Anterior cingulate cortex (tissue), 58 donors: ENCODE measurements at places on chromosomes 16 and 17.

DNA sequence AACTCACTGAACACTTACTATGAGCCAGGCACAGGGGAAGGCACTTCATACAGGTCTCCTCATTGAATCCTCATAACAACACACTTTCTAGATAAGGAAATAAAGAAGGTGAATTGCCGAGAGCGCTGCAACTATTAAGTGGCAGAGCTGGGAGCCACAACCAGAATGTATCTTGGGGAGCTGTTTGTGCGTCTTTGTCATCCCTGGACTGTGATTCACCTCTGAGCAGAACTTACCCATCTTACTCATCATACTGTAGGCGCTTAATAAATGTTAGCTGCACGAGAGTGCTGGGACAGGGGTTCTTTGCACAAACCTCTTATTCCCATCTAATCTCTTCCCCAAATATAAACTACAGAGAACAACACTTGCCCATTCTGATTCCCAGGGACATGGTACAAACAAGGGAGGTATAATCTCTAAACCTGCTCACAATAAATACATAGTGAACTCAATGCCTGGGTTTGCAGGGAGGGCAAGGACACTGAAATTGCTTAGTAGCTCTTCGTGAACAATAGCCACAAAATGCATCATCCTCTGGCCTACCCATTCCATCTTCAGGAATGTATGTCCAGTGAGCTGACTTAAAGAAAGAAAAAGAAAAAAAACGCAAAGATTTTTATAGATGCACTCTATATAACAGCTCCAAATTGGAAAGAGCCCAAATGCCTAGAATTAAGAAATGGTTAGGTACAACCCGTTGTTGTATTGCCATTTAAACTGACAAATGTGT is 43.0 kb downstream of the MYO18A start:
- no peak for DNase-seq

DNA sequence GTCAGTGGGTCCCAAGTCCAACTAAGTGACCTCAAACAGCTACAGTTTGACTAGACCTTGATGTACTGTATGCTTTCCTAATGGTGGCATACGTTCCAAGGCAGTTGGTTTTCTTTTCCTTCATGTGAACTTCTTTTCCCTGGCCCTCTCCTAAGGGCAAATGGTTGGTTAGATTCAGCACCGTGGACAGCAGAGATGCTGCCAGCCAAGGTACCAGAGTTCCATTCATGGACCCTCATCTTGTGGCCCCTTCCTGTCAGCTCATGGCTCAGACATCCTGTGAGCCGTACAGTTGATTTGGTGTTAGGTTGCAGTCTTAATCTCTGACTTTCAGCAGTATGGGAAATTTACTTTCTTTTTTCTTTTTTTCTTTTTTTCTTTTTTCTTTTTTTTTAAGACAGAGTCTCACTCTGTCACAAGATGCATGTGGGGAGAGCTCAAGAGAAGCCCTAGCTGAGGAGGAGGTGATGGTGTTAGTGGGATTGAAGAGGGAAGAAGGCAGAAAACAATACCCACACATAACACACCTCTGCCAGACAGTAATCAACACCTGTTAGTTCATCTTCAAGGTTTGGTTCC is 122.4 kb downstream of the USP31 start:
- DNase-seq, result no peak

GRCh38 chr16:7209598-7209997 is 123.0 kb upstream of the RBFOX1 start:
- no peak for DNase-seq

- no peak for DNase-seq
Observed at GRCh38 chr17:4144422-4144747, 1.4 kb downstream of the CYB5D2 start.

DNA sequence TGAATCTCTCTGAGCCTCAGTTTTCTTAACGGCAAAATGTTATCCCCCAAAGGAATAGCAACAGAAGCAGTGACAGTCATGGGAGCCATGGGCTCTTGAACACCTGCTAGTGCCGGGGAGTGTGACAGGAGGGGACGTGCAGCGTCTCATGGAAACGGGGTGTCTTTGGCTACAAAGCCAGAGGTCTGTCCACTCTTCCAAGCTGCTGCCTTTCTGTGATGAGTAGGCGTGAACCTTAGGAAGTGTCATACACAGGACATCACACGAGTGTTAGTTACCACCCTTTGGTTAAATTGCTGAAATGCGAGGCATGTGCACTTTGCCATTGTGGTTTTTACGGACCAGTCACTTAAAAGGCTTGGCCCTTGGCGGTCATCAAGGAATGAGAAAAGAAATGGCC is 93.4 kb downstream of the IRF8 start:
- no peak for DNase-seq

DNA sequence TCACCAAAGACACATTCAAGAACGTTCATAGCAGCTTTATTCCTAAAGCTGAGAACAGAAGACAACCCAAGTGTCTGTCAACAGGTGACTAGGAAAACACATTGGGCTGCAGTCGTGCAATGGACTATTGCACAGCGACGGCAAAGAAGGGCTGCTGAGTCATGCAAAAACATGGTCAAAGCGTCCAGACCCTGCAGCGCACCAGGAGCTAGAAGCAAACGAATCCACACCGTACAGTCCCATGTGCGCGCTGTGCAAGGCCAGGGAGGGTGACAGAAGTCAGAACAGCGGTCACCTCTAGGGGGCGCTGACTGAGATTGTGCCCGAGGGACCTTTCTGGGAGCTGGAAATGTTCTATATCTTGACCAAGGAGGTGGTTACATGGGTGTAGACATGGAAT is 266.4 kb downstream of the MAF start:
- DNase-seq, result no peak

- DNase-seq, result no peak
Observed at GRCh38 chr16:81623365-81624102, 155.6 kb upstream of the PLCG2 start.

GRCh38 chr16:85667841-85668413 is 20.8 kb downstream of the GINS2 start:
- DNase-seq, result no peak

DNA sequence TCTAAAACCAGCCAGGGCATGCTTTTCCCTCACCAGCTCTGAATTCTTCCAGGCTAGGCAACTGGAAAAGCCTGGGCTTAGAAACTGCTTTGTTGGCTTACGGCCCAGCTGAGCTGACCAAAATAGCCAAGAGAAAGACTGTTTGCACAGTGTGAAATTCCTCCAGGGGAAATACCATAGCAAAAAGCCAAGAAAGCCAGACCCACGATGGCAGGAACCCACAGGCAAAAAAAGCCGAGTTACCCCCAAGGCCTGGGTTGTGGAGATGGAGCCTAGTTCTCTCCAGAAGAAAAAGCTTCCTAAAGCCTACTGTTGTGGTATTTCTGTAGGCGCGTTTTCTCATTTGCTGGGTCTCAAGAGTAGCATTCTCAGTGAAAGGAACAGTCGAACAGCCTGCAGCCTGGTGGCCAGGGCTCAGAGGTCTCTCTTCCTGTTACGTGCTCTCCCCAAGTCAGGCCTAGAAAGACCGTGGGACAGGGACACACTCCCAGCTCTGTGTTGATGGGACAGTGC is 9.2 kb downstream of the SP2 start:
- peak; percentile 76 for DNase-seq

DNA sequence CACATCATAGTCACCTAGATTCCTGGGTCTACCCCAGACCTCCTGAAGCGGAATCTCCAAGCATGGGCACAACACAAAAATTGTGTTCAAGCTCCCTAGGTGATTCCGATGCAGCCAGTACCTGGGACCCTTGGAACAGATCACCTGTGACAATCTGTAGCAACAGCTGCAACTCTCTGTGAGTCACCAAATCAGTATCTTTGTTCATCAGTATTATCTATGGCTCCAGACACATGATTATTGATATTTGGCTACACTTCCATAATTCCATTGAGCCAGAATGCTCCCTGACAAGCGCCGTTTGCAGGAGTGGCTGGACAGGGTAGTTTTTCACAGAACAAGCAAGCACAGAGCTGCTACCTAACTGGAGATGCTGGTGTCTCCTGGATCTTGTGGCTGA is 16.2 kb downstream of the SLC6A4 start:
- DNase-seq, result no peak

DNA sequence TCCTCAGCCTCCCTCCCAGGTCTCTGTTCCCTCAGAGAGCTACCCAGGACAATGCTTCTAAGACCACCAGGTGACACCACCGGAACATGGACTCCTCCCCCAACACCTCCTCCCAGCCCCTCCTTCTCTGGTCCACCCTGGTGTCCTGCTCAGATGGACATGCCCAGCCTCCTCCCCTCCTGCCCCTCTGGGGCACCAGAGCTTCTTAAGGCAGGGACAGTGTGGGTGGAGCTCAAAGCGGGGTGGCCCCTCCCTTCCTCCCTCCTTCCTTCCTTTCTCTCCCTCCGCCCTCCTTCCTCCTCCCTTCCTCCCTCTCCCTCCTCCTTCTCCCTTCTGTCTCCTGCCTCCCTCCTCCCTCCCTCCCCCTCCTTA is 22.7 kb downstream of the TRPV3 start:
- peak; percentile 51 for DNase-seq

- no peak for DNase-seq
Observed at GRCh38 chr16:31177136-31177535, 2.8 kb upstream of the FUS start.

- no peak for DNase-seq
Observed at GRCh38 chr16:77617996-77618395, 104.3 kb upstream of the NUDT7 start.

- DNase-seq, result no peak
Observed at GRCh38 chr16:69544088-69544487, 21.7 kb upstream of the NFAT5 start.

DNA sequence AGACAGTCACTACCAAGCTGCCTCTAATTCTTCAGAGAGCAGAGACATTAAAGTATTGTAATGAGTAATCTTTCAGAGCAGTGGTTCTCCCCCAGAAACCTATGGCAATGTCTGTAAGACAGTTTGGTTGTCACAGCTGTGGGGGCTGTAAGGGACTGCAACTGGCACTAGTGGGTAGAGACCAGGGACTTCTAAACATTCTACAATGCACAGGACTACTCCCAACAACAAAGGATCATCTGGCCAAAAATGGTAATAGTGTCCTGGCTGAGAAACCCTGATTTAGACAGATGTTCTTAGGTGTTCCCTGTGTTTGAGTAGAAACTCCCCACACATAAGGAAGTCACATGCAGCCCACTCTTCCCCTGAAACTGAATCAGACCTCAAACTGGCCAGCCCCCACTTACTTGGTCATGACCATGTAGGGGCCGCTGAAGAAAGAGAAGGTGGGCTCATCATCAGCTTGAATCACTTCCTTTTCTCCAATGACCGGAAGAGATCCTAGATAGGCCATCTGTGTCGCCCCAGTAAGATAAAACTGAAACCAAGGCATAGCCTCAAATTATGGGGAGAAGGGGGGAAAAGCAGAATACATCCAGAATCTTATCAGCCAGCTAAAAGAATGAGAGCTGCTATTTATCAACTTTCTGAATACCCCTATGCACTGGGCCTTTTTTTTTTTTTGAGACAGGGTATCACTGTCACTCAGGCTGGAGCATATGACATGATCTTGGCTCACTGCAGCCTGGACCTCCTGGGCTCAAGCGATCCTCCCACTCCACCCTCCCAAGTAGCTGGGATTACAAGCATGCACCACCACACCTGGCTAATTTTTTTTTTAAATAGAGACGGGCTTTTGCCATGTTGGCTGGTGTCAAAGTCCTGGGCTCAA is 75.8 kb downstream of the TEX14 start:
- DNase-seq, result no peak

GRCh38 chr17:66414561-66415175 is 112.3 kb downstream of the PRKCA start:
- no peak for DNase-seq

DNA sequence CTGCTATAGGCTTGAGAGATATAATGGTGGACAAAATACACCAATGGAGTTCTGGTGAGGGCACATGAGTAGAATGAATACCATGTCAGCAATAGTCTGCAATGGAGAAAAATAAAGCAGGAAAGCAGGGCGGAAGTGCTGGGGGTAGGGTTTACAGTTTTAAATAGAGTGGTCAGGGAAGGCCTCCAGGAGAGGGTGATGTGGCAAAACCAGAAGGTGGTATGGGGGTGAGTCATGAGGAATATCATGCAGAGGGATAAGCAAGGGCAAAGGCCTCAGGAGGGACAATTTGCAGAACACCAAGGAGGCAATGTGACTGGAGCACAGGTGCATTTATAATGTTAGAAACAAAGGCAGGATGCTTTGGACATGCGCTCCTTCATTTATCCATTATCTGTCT is 102.0 kb downstream of the ITFG1 start:
- DNase-seq, result no peak

DNA sequence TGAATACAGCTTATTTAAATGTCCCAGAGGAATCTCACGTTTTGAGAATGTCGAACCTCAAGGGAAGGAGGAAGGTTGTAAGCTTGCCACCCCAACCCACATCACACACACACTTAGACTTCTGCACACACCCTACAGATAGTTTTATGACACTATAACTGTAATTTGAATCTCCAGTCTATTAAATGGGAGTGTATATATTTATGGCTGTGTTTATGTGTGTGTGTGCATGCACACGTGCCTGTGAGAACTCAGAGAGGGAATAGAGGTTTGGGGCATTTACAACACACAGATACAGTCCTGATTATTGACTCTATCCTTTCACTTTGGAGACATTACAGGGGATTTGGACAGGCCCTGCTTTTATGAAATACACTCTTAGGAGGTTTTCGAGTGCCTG is 171.5 kb upstream of the MAF start:
- no peak for DNase-seq

- DNase-seq, result no peak
Observed at GRCh38 chr16:75342308-75342811, 90.9 kb upstream of the BCAR1 start.

DNA sequence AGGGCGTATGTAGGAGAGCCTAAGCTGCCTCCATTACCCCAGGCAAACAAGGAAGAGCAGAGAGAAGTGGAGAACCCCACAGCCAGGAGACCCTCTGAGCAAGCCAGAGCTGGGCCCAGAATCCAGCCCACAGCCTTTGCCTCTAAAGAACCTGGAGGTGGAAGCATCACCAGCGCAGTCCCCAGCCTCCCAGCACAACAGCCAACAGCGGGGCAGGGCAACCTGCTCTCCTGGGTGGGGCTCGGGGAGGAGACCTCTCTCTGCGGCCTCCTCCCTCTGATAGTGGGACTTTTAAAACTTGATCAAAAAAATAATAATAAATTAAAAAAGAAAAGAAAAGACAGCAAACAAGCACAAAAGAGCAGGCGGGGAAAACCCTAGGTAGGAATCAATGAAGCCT is 45.9 kb downstream of the AXIN2 start:
- DNase-seq, result no peak

DNA sequence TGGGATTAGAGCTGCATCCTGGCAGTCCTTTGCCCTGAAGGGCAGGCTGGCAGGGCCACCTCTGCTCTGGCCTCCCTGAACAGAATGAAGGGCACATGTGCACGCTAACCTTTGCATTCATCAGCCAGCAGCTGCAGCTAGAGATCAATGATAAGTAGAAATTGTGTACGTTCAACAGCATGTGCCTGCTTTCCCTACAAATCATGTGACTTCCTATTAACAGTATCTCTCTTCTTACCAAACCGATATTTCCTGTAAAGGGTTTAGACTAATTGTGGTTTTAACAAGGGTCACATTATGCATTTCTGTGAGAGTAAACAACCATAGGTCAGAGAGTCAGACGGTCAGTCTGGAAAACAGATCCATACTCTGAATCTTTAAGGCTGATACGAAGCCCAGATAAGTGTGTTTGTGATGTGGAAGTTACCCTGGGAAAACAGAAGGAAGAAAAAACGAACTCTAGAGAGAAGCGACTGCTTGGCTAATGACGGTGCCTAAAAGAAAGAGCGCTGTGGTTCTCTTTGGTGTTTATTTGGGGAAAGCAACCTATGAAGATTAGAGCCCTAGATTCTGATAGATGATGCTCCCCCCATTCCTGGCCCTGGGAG is 219.4 kb downstream of the MAF start:
- DNase-seq, result no peak
